ENCODE measurements at places on chromosomes 1 and 21. TPM values are rescaled to one million over a fixed set of nuclear protein-coding genes. Genes with fewer than 3 reads are reported as not detected.

Gene HFM1
- under 0.01 TPM for total RNA-seq

Gene KLF17
- total RNA-seq = not detected

Gene LMO4
- 14.9 TPM for total RNA-seq

Gene KIRREL1
- 49.6 TPM for total RNA-seq

Gene CLDN8
- total RNA-seq = not detected

Gene DPT
- not detected for total RNA-seq

Gene PEAR1
- 23.2 TPM for total RNA-seq

Gene MTFR1L
- total RNA-seq = 22.8 TPM

Gene RHD
- total RNA-seq = not detected

Gene TTC3
- total RNA-seq = 129 TPM

Gene WNT3A
- total RNA-seq = not detected

Gene CHRM3
- under 0.01 TPM for total RNA-seq

Gene TNFRSF14
- 18.9 TPM for total RNA-seq

Gene EPHA10
- total RNA-seq = not detected

Gene WNT9A
- total RNA-seq = 1.3 TPM

Gene RBM11
- total RNA-seq = not detected

Gene NUF2
- total RNA-seq = 8.1 TPM

Gene KANK4
- total RNA-seq = not detected

Measured in endothelial cell of coronary artery (primary cell).